ENCODE measurements at places on chromosomes 5 and 9. TPM values are rescaled to one million over a fixed set of nuclear protein-coding genes. Genes with fewer than 3 reads are reported as not detected.

MYORG gene
- 6.3 TPM for total RNA-seq

MACROH2A1 gene
- 142 TPM for total RNA-seq

LHX3 gene
- not detected for total RNA-seq

PCDHA2 gene
- total RNA-seq = 11.4 TPM

FAM151B gene
- total RNA-seq = 14.7 TPM

PCDHA4 gene
- total RNA-seq = 17.2 TPM

ENHO gene
- total RNA-seq = 27.1 TPM

ARHGEF39 gene
- 1.3 TPM for total RNA-seq

C9orf43 gene
- 0.73 TPM for total RNA-seq

FGF1 gene
- 6.8 TPM for total RNA-seq

PCDHB14 gene
- total RNA-seq = 16.3 TPM

FLT4 gene
- total RNA-seq = 8.1 TPM

GPR151 gene
- 0.18 TPM for total RNA-seq

C9orf85 gene
- total RNA-seq = 14.2 TPM

CDH12 gene
- total RNA-seq = 39.0 TPM

PGM5 gene
- 16.2 TPM for total RNA-seq

ITGA2 gene
- 1.1 TPM for total RNA-seq

ERCC8 gene
- 35.1 TPM for total RNA-seq

MATR3 gene
- total RNA-seq = 477 TPM

RIOK2 gene
- total RNA-seq = 19.3 TPM

GPRIN1 gene
- total RNA-seq = 38.9 TPM

TOPORS gene
- 28.0 TPM for total RNA-seq

ATOX1 gene
- 24.4 TPM for total RNA-seq

C9orf152 gene
- not detected for total RNA-seq

ADAMTS6 gene
- 62.3 TPM for total RNA-seq

FAM163B gene
- total RNA-seq = 2.7 TPM

ZFP37 gene
- total RNA-seq = 17.3 TPM

CDH6 gene
- 13.5 TPM for total RNA-seq

C7 gene
- 25.1 TPM for total RNA-seq

ZNF883 gene
- total RNA-seq = 25.4 TPM

SPARC gene
- 148 TPM for total RNA-seq

P4HA2 gene
- total RNA-seq = 10.1 TPM

BAAT gene
- total RNA-seq = not detected

ZNF169 gene
- 9.8 TPM for total RNA-seq

PCDHB8 gene
- 6.9 TPM for total RNA-seq

MARCOL gene
- not detected for total RNA-seq

RAB3C gene
- 62.0 TPM for total RNA-seq

NR4A3 gene
- 1.3 TPM for total RNA-seq

HTR4 gene
- total RNA-seq = 0.54 TPM

TNFSF8 gene
- total RNA-seq = 0.18 TPM

PCDHA13 gene
- 16.2 TPM for total RNA-seq

ADAMTS13 gene
- total RNA-seq = 2.9 TPM

ADAMTS2 gene
- total RNA-seq = 7.0 TPM

CNTNAP3B gene
- total RNA-seq = 53.5 TPM

ETF1 gene
- total RNA-seq = 37.7 TPM

LOX gene
- total RNA-seq = 3.3 TPM

EGR1 gene
- 1.9 TPM for total RNA-seq

SLIT3 gene
- 7.3 TPM for total RNA-seq

PNPLA7 gene
- 1.5 TPM for total RNA-seq

SERINC5 gene
- 30.7 TPM for total RNA-seq

CEMIP2 gene
- 43.7 TPM for total RNA-seq

QRFP gene
- total RNA-seq = not detected

LCP2 gene
- total RNA-seq = 3.6 TPM

HTR1A gene
- total RNA-seq = 5.0 TPM

ANGPTL2 gene
- total RNA-seq = 8.5 TPM

PCDHB10 gene
- 15.6 TPM for total RNA-seq

PRLR gene
- total RNA-seq = 5.2 TPM

PKD2L2 gene
- total RNA-seq = not detected

Measured in cerebellum (tissue), 4 donors.